ENCODE measurements at places on chromosomes 6 and 20. TPM values are rescaled to one million over a fixed set of nuclear protein-coding genes. Genes with fewer than 3 reads are reported as not detected.
A peak's percentile ranks its signal among the peaks of the same experiment; 100 is the strongest.

DNA sequence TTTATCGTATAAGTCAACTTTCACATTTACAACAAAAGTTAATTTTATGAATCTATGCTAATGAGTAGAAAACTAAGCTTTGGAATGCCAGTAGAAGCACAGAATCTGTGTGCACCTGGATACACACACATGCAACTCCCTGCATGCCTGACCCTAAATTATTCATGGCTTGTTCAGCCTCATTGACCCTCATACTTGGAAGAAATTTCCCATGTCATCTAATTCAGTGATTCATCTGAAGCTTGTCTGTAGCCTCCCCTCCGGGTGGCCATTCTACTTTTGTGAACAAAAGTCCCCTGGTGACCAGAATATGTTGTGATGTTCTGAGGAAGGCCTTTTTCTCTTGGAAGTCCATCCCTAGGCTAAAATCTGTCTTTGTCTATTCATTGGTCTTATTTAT, 1078.4 kb downstream of the KIF16B start:
- H3K4me3 ChIP-seq = no peak overlapping the region
- no peaks in the 10 kb centered on the region for H3K36me3 ChIP-seq
- DNase-seq = no peak
- H3K27ac ChIP-seq = no peak overlapping the region

DNA sequence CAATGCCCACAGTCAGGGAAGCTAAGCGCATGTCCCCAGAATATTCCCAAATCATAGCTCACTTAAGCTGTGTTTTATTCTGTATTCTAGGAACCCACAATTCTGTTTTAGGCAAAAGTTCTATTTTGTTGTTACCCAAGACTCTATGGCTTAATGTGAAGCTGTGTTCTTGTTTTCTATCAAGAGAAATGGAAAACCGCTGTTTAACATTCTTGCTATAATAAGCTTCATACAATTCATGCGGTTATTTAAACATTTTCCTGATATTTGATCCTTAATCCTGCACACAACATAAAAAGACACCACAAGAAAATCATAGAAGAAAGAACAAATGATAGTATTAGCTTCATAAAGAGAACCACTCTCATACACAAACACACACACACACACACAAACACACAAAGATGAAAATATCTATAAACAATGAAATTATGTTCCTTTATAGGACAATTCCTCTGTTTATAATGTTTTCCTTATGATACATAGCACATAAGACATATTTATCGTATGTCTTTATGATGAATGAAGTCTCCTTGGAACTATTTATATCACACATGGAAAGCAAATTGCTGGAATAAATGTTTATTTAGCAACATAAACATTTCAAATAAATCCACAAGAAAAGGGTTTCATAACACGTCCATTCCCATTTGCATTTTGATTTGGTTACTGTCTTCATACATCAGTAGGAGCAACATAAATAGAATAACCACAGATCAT, 16.4 kb upstream of the COL21A1 start:
- no peaks in the 10 kb centered on the region for H3K4me1 ChIP-seq
- no peak for DNase-seq
- H3K27ac ChIP-seq = no peak overlapping the region
- H3K36me3 ChIP-seq = no peaks in the 10 kb centered on the region
- H3K4me3 ChIP-seq = no peak overlapping the region

- H3K36me3 ChIP-seq = no peaks in the 10 kb centered on the region
- no peak overlapping the region for H3K4me3 ChIP-seq
- peaks cover 37% of the 10 kb centered on the region for H3K27me3 ChIP-seq
- no peak overlapping the region for H3K27ac ChIP-seq
Measured at GRCh38 chr20:2741881-2742280, 49.3 kb downstream of the EBF4 start.

Gene WFDC5
- total RNA-seq = not detected

DNA sequence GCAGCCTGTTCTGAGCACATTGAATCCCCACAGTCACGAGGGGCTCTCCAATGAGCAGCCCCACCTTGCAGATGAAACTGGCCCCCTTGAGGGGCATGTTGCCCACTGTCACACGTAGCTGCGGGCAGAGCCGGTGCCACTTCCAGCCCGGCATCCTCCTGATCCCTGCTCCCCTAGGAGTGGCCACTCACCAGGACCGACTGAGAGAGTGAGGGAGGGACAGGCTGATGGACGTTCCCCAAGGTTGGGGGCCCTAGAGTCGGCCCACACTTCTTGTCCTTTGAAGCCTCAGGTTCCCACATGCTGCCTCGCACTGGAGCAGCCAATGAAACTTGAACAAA, 10.5 kb downstream of the ENTPD6 start:
- H3K36me3 ChIP-seq = peaks cover 2% of the 10 kb centered on the region
- DNase-seq = no peak
- H3K27me3 ChIP-seq = no peaks in the 10 kb centered on the region
- peaks cover 3% of the 10 kb centered on the region for H3K4me1 ChIP-seq
- H3K4me3 ChIP-seq = no peak overlapping the region

- H3K27ac ChIP-seq = no peak overlapping the region
- H3K4me3 ChIP-seq = no peak overlapping the region
- peak; percentile 36 for DNase-seq
- no peaks in the 10 kb centered on the region for H3K4me1 ChIP-seq
- no peaks in the 10 kb centered on the region for H3K36me3 ChIP-seq
Measured at GRCh38 chr6:53956068-53956711, 155.1 kb upstream of the MLIP start.

- H3K4me1 ChIP-seq = no peaks in the 10 kb centered on the region
- H3K27ac ChIP-seq = no peak overlapping the region
- no peak for DNase-seq
Measured at GRCh38 chr20:40599987-40600386, 89.0 kb downstream of the MAFB start.

- no peak overlapping the region for H3K27ac ChIP-seq
- no peak for DNase-seq
Measured at GRCh38 chr6:90970672-90971071, 383.8 kb upstream of the MAP3K7 start.

Gene MOG
- total RNA-seq = not detected

DNA sequence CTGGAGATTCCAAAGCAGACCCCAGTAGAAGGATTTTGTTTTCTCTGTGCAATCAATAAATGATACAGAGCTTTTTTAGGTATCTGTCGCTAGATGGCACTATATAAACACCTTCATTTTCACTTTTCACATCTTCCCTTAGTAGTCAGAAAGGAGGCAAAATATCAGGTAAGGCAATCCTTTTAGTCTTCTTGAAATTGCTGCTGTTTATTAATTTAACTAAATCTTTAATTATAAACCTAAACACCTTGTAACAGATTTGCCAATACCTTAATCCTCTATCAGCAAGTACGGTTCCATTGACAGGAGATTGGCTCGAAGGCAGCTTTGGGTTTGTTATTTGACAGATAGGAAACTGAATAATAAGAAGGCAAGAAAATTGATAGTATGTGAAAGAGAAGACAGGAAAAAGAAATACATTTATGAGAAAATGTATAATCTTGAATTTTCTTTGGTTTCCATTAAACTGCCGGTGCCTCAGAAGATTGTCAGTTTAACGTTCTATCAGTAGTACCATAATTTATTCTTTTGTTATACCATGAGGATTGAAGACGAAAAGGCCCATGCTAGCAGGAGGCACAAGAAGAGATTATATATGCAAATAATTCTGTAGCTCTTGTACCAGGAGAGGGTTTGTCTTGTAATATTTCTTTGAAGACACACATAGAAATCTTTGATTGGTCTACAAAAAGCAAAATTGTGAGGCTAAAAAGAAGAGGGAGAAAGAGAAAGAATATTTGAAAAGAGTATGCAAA, 23.5 kb upstream of the IBTK start:
- no peaks in the 10 kb centered on the region for H3K36me3 ChIP-seq
- no peaks in the 10 kb centered on the region for H3K27me3 ChIP-seq
- no peaks in the 10 kb centered on the region for H3K4me1 ChIP-seq
- H3K4me3 ChIP-seq = no peak overlapping the region
- no peak overlapping the region for H3K27ac ChIP-seq

DNA sequence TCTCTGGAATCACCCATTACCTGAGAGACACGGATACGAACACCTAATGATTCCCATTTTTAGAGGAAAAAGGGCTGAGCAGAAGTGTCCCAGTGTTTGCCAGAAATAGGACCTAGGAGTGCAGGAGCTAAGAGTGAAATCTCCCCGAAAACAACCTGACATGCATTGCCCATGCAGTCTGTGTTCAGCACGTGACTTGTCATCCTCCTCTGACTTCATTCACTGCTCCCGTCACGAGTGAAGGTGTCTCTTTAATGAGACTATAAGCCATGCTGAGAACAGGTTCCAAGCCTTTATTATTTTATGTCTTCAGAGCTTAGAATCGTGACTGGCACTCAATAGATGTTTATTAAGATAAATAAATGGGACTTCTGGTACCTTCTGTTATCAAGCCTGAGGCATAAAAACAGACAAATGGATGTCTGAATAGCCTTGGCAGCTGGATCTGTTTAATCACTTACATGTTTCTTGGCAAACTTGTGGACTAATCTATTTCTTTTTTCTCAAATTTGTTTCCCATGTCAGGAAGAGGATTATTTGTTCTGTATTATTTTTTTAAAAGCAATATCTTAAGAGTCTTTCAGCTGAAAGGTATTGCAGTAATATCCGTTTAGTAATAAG, 3.7 kb upstream of the MLIP start:
- no peaks in the 10 kb centered on the region for H3K36me3 ChIP-seq
- H3K27me3 ChIP-seq = no peaks in the 10 kb centered on the region
- peak overlapping the region; percentile 54 for H3K27ac ChIP-seq
- no peak for DNase-seq
- H3K4me1 ChIP-seq = peaks cover 78% of the 10 kb centered on the region
- H3K4me3 ChIP-seq = no peak overlapping the region

- no peak for DNase-seq
- no peak overlapping the region for H3K4me3 ChIP-seq
- H3K27me3 ChIP-seq = no peaks in the 10 kb centered on the region
- H3K27ac ChIP-seq = no peak overlapping the region
- H3K4me1 ChIP-seq = peaks cover 4% of the 10 kb centered on the region
Measured at GRCh38 chr6:134503585-134504281, 185.8 kb upstream of the SGK1 start.

DNA sequence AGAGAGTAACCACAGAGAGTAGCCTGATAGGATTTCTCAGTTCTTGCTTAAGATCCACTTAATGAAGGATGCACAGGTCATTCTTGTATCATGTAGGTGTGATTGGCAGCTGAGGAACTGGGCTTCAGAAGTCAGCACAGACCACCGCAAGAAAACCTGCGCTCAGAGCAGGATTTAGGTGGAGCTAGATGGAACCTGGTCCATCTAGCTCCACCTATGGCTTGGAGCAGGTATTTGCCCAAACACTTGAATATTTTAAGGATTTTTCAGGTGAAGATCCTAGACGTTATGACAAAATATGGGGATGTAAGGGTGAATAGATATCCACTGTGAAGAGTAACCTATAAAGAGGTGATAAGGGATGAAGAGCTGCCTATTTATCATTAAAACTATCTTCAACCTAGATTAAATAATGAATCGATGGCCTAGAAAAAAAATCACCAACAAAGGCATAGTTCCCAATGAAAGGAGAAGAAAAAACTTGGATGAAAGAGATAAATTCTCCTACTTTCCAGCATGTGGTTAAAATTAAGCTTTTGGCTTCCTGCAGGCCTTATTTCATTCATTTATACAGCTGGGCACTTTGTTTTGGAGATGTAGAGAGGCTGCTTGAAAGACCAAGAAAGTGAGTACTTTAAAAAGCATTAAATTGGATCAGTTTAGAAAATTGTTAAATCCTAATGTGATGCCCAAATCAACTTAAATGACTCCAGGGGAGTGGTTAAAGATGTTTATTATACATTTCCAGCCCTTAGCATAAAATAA, 778.4 kb upstream of the GJE1 start:
- H3K27me3 ChIP-seq = no peaks in the 10 kb centered on the region
- H3K4me1 ChIP-seq = no peaks in the 10 kb centered on the region
- H3K36me3 ChIP-seq = no peaks in the 10 kb centered on the region
- DNase-seq = no peak
- H3K27ac ChIP-seq = no peak overlapping the region

Gene DST
- 109 TPM for total RNA-seq

- no peaks in the 10 kb centered on the region for H3K36me3 ChIP-seq
- no peak overlapping the region for H3K4me3 ChIP-seq
- no peak for DNase-seq
- no peak overlapping the region for H3K27ac ChIP-seq
Measured at GRCh38 chr6:84581494-84582259, 182.7 kb downstream of the TBX18 start.

DNA sequence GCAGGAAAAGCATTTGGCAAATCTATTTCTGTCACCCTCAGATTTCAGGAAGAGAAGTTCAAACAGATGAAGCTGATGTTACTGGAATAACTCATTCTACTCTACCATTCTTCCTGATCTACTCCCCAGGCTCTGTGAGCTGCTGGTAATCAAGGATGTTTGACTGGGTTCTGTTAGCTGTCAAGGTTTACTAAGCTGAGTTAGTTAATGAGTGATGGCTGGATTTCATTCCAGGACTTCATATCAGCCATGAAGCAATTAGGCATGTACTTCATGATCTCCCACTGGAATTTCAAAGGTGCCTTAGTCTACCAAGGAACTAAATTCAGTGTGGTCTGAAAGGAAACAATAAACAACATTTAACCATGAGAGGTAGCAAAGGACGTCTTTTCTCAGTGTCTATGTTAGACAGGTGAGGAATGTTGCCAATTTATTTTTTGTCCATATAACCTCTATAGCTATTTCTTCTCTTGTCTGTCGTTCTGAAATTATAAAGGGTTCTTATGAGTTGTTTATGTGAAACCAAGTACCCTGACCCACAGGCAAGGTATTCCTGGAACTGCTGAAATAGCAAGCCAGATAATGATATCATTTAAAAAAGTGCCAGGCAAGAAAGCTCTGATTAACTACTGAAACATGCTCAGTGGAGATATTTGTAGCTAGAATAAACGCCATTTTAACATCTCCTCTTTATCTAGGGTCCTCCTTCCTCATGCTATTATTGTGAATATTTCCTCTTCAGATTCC, 112.9 kb downstream of the BACH2 start:
- H3K4me1 ChIP-seq = peaks cover 53% of the 10 kb centered on the region
- H3K36me3 ChIP-seq = no peaks in the 10 kb centered on the region
- H3K27ac ChIP-seq = peak overlapping the region; percentile 64
- no peak for DNase-seq
- no peaks in the 10 kb centered on the region for H3K27me3 ChIP-seq
- peak overlapping the region; percentile 37 for H3K4me3 ChIP-seq

GRCh38 chr6:140572129-140572528, 1197.7 kb upstream of the CITED2 start:
- H3K27me3 ChIP-seq = no peaks in the 10 kb centered on the region
- no peaks in the 10 kb centered on the region for H3K36me3 ChIP-seq
- no peak for DNase-seq
- H3K4me3 ChIP-seq = no peak overlapping the region
- no peak overlapping the region for H3K27ac ChIP-seq
- peaks cover 6% of the 10 kb centered on the region for H3K4me1 ChIP-seq

GRCh38 chr20:16560661-16561060, 12.6 kb downstream of the KIF16B start:
- H3K36me3 ChIP-seq = no peaks in the 10 kb centered on the region
- no peak overlapping the region for H3K27ac ChIP-seq
- no peaks in the 10 kb centered on the region for H3K27me3 ChIP-seq
- no peak for DNase-seq
